ENCODE measurements at places on chromosomes 3 and 15. TPM values are rescaled to one million over a fixed set of nuclear protein-coding genes. Genes with fewer than 3 reads are reported as not detected.
A peak's percentile ranks its signal among the peaks of the same experiment; 100 is the strongest.

GRCh38 chr3:171684221-171684620 is 126.1 kb downstream of the PLD1 start:
- no peak for DNase-seq

- no peak for DNase-seq
These were observed 28.6 kb upstream of the ANKDD1A start for GRCh38 chr15:64883100-64883581.

DNA sequence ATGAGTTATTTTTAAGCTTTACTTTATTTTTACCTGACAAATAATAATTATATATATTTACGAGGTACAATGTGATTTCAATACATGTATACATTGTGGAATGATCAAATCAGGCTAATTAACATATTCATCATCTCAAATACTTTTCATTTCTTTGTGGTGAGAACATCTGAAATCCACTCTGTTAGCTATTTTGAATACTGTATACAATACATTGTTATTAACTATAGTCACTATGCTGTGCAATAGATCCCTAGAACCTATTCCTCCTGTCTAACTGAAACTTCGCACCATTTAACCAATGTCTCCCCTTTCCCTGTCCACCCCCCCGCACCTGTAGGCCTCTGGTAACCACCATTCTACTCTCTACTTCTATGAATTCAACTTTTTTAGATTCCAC is 7.9 kb upstream of the SPPL2A start:
- no peak for DNase-seq

DNA sequence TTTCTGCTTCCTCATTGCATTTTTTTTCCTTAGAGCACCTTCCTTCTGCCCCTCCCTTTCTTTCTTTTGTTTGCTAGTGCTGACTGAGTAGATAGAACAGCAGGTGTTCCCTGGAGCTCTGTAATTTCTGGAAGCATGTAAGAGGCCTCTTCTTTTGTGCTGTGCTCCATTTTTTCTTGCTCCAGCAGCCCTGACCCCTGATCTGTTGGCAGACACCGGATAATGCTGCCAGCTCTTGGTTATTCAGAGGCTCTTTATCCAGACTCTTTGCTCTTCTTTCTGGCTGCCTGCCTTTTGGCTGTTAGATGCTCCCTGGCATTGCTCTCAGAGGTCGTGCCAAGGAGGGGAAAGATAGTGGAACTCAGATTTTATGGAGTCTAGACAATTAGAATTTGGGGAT is 104.4 kb upstream of the RBMS3 start:
- DNase-seq, result no peak

DNA sequence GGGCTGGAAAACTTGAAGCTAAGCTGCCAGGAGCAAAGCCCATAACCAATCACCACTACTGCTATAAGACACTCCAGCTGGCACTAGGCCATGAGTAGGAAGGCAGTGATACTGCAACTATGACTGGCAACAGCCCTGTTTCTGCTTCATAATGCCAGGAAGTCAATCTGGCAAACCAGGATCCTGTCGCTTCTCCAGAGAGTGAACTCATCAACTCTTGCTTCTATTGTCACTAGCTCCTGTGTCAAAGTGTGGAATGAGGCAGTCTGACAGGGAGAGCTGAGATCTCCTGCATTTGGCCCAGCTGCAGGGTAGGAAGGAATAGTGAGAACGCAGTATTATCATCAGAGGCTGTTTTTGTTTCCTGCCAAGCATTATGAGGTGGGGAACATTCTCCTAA is 105.3 kb downstream of the CTNNB1 start:
- DNase-seq, result peak; percentile 3

DNA sequence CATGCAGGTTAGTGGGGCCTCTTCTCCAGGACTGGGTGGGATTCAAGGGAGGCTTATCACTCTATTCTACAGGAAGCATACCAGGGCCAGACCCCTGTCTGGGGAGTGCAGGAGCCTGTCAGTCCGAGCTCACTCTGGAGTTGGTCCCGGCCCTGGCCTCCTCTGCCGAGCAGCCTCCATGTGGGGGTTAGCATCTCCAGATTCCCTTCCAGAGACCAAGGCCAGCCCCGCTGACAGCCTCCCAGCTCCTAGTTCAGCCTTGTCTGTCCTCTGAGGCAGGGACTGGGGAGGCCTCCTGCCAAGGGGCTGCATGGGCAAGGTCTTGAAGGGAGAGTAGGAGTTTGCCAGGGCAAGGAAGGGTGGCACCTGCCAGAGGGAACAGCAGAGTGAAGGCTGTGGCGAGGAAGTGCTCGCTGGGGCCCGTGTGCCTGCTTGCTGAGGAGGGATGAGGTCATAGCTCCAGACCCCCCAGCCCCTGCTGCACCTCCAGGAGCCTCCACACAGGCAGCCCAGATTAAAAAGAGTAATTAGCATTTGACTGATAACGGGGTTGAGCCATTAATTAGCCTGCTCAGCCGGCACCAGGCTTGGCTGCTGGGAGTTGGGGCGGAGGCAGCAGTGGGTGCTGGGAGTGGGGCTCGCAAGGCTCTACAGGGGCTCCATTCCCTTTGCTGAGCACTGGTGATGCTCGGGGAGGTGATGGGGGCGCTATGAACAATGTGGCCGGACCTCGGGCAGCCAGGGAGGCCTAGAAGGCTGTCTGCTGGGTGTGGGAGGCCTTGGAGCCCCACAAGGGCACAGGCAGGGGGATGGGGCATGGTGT is 54.3 kb downstream of the DNAJB8 start:
- no peak for DNase-seq

Gene GREM1
- total RNA-seq, result not detected

Gene RTP1
- total RNA-seq, result 0.29 TPM

Gene CSPG4
- total RNA-seq, result 0.14 TPM

Gene ASB14
- total RNA-seq, result not detected

All from H4 (cell line).